ENCODE measurements at places on chromosomes 11 and 22. TPM values are rescaled to one million over a fixed set of nuclear protein-coding genes. Genes with fewer than 3 reads are reported as not detected.
A peak's percentile ranks its signal among the peaks of the same experiment; 100 is the strongest.

GRCh38 chr11:61851113-61851899 lies 23.2 kb downstream of the FADS2 start:
- no peak for DNase-seq

SLC3A2 gene
- total RNA-seq, result 478 TPM

ACRV1 gene
- total RNA-seq, result not detected

DNA sequence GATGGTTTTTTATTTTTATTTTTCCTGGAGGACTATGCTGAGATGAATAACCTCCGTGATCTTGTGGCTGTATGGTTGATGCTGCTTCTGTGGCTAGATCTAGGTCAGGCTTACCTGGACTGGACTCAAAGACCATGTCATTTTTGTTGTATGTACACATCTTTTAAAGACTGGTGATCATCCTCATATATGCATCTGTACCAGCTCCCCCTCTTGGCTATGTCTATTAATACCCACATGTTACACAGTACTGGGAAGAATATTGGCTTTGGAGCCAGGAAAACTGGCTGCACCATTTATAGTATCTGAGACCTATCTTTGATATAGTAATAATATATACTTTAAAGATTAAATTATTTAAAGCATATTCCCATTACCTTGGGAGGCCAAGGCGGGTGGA lies 18.4 kb upstream of the PITPNB start:
- no peak for DNase-seq

DNA sequence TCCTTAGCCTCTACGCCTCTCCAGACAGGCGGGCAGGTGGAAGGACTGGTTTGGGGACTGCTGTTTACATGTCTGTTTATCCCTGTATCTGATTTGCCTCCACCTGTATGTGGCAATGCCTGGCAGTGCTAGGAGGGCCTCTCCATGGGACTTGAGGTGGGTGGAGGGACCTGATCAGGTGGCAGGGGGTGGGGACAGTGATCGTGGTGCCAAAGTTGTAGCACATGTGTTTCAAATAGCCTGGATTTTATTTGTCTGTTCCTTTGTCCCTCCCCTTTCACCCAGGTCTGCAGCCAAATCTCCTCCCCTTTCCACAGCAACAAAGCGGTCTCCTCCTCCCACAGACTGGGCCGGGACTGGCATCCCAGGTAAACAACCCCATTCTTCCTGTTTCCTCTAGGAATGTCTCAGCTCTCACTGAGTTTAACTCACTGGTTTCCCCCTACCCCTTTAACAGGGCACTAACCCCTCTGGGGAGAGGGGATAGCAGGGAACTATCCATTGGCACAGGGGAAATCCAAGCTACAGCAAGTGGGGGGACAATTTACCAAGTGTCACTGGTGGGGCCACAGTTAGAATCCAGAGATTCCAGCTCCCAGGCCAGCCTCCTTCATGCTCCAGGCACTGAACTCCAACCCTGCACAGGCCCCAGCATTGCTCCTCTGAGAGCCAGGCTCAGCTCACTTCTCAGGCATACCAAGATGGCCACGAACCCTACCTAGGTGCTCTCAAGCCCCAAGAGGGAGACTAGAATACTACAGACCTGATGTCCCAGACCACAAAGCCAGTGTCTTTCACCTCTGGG lies 22.9 kb upstream of the TLCD5 start:
- DNase-seq, result no peak

DNA sequence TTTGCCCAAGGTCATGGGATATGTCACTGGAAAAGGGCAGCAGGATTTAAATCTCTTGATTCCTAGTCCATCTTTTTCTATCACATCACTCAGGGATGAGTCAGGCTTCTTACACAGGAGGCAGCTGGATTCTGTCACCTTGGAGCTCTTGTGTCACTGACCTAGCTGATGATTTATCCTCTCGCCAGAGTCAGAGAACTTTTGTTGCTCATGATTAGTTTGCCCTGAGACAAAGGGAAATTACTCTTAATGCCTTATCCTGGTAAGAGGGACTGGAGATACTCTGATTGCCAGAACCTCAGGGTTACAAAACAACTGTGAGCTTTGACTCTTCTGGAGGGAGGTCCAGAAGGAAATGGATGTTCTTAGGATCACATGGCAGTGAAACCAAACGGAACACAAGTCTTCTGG lies 10.1 kb downstream of the COA4 start:
- DNase-seq, result peak; percentile 30
